Mesenteric fat pad (tissue), 1 donor: ENCODE measurements at places on chromosomes 11 and 22.

- DNase-seq: peak; percentile 86
Measured at GRCh38 chr11:116731097-116731761, 41.6 kb downstream of the BUD13 start.

GRCh38 chr11:68441466-68442230 is 18.9 kb upstream of the PPP6R3 start:
- no peak for DNase-seq

- DNase-seq: no peak
Measured at GRCh38 chr11:128189823-128190222, 397.5 kb downstream of the ETS1 start.

DNA sequence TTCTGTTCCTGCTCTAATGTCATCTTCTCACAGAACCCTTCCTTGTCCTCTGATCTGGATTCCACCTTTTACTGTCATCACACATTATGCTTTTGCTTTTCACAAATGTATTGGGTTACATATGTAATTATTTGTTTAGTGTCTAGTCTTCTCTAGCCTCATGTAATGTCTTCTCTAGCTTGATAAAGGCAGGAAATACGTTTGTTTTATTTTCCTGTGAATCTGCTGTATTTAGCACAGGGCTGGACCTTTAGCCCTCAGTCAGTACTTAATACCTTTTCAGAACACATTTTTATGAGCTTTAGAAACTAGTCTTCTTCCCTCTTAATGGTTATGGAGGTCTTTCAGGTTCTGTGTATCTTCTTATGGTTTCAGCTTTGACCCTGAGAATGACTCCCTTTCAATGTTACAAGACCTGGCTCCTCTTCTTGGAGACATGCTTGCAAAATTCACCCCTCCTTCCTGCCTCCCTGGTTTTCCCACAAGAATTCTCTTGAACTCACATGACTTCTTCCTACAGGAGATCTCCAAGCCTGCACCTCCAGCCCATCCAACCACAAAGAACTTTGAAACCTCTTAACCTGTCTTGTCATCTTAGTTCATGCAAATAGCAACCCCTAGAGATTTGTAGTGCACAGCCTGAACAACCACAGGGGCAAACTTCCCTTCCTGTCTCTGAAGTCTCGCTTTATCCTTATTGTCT is 132.7 kb upstream of the DDI1 start:
- DNase-seq: no peak

DNA sequence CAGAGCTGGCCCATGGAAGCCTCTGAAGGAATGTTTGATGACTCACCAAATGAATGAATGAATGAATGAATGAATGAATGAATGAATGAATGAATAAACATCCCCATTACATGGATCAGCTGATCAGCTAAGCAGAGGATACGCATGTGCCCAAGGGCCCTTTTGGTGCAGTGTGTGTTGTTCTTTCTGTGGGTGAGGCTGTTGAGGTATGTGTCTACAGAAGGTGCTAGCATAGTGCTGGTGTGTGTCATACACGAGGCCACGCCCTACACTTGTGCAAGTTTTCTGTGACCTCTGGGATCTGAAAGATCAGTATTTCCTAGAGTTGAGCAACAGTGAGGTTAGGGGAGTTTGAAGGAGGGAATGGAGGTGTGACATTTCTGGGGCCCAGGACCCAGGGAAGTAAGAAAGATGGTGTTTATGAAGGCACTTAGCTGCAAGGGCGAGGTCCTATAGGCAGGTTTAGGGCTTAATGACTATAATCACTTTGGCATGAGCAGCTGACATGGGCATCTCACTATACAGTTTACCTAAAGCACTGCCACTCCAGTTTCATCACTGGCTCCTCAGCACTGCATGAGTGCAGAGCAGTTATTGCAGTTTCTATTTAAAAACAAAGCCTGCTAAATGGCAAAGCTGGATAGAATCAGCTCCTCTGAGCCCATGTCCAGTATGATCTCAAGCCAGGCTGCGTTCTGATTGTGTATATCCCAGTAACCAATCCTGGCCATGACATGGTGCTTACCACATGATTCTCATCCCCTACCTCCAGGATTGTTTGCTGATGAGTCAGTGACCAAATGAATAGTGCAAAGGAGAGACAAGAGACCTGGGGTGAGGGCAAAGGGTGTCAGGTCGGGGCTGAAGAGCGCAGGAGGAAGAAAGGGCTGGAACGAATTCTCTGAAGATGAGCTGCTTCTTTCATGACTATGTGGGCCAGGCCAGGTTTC is 36.4 kb upstream of the E2F8 start:
- no peak for DNase-seq

DNA sequence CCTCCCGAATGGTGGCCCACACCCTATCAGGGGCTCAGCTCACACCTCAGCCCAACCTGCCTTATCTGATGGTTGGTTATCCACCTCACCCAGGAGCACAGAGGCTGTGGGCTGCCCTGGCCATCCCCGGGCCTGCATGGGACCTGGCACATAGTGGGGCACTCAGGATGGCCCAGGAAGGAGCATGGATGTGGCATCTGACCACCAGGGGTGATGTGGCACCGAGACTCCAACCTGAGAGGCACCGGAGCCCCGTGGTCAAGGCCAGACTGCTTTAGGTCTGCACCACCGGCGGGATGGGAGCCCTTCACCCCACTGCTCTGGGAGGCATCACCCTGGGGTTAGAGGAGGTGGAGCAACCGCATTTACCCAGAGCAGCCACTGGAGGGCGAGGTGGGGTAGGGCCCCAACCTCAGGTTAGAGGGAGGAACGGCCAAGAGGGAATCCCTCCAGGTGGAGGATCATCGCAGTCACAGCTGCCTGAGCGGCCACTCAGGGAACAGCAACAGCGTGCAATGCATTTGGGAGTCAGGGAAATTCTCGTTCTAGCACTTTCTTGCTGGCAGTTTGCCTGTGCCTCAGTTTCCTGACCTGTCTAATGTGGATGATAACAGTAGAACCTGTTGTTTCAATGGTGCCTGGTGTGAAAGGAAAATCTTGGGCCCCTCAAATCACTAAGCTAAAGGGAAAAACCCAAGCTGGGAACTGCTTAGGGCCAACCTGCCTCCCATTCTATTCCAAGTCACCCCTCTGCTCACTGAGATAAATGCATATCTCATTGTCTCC is 52.9 kb upstream of the CARS1 start:
- peak; percentile 88 for DNase-seq

DNA sequence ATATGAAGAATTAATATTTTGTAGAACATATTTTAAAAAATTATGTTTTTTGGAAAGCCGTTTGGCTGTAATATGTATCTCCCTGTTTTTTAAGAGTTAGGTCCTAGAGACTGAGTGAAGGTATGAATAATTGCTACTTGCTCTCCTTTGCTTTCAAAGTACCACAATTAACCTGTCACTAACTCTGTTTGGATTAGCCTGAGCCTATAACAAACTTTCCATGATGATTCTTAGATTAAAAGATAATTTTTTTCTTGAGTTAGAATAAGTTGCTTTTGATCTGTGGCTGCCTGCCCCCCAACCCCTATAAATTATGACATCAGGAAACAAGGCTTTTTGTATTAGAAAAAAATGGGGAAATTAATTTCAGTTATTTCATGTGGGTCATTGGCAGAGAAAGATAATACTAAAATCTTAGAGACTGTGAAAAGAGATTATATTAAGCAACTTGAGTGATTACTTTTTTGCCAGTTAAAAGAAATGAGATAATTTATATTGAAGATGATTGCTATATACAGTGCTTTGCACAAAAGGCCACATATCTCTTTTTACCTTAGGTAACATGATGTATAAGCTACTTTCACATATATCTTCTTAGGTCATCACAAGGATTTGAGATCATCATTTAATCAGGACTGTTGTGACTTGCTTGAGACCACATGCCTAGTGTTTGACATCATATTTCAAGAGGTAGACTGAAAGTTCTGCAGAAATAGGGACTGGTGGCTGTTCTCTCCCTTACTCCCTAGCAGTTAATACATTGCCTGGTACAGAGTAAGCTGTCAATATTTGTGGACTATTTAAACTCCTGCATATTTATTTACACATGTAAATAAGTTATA is 9.6 kb downstream of the MTMR3 start:
- no peak for DNase-seq

DNA sequence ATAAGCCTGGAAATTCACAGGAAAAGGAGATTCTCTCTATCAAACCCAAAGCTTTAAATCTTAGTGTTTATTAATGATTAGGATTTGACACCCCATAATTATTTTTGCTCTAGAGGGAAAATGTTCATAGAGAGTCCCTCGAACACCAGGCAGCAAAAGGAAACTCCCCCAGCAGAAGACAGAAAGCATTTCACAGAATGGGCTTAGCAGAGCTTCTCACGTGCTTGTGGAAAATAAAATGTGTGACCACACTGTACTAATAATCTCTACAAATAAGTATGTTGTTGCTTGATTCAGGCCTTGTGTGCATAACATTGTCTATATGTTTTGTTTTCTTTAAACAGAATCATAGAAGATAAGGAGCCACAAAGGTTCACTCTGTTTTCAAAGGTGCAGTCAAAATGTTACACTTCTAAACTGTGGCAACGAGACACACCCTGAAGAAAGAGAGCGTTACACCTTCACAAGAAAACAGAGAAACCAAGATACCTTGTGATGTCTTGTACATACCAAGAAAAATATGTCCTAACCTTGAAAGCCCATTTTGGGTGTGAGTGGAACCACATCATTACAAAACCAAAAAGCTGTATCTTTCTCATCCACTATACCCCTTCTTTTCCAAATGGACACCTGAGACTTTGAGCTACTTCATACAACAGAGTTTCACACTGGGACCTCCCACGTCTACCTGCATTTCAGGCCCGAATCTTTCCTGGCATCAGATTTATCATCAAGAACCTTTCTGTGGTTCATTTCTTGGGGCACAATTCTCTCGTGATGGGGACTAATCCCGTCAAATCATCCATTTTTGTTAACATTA is 282.5 kb downstream of the ETS1 start:
- DNase-seq: no peak

GRCh38 chr11:1839204-1839923 is 583 bp downstream of the TNNI2 start:
- DNase-seq: no peak

DNA sequence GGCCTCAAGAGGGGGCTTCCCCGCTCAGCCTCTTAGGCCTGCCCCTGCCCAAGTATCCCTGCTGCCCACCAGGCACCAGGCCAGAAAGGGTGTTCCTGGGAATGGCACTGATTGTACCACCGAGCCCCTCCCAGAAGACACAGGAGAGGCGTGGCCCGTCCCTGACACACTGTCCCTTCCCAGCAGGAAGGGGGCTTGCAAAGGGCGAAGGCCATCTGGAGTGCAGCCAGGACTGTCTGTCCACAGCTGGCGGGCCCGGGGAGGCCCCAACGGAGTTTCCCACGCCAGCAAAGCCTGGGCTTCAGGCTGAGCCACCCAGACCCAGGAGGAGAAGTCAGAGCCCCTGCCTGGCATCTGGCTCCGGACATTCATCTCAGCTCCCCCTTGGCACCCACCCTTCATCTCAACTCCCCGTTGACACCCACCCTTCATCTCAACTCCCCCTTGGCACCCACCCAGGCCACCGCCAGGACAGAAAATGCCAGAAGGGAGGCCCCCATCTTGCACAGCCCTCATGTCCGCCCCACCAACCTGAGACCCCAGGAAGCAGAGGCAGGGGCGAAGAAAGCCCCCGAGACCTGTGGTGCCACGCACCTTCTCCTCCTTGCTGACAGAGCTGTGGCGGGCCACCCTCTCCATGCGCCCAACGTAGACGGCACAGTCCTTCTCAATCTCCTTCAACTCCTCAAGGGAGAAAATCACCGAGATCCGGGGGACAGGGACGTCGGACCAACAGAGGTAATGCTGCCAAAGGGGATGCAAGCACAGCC is 19.4 kb downstream of the TUBGCP6 start:
- no peak for DNase-seq

GRCh38 chr11:3946455-3947017 is 91.1 kb downstream of the STIM1 start:
- DNase-seq: no peak

GRCh38 chr11:2518111-2518982 is 73.5 kb downstream of the KCNQ1 start:
- peak; percentile 87 for DNase-seq

DNA sequence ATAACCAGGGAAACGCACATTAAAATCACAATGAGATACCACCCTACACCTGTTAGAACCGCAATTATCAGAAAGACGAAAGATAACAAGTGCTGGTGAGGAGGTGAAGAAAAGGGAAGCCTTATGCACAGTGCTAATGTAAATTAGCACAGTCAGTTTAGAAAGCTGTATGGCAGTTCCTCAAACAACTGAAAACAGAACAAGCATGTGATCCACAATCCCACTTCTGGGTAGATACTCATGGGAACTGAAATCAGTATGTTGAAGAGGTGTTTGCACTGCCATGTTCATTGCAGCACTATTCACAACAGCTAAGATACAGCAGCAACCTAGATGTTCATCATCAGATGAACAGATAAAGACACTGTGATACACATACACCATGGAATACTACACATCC is 75.0 kb upstream of the CCND1 start:
- no peak for DNase-seq

DNA sequence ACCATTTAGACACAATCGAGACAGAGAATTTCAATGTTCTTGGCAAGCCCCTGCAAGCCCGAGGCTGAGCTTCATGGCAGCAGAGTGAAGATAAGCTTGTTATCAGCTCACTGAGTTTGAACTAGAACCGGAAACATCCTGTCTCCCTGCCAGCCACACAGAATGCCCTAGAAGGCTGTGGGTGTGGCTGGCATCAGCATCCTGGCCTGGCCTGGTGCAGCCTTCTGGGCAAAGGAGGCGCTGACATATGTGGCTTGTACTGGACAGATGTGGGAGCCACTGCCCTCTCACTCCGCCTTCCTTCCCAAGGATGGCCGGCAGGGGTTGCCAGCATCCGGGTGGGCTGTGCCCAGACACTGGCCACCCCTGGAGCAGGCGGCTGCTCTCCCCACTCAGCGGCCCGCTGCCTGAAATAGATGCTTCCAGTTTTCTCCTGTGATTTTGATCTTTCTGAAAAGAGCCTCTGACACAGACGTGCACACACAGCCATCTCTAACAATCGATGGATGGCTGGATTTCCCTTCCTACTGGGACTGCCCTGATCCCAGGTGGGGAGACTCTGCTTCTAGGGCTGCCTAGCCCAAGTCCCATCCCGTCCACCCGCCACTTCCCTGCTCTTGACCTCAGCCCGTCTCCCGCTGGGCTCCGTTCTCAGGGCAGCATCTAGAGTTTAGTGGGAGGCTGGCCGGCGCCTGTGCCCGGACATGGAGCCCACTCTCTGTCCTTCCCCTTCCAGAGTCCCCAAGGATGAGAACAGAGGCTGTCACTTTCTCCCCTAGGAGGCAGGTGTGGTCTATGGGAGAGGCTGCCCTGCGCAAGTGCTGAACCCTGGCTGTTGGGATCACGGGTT is 149.7 kb downstream of the CTTN start:
- DNase-seq: no peak
